Heart right ventricle (tissue), 16 donors: ENCODE measurements at places on chromosomes 11 and 22. TPM values are rescaled to one million over a fixed set of nuclear protein-coding genes. Genes with fewer than 3 reads are reported as not detected.
A peak's percentile ranks its signal among the peaks of the same experiment; 100 is the strongest.

CDKN1C gene
- total RNA-seq = 19.1 TPM

CRYAB gene
- 7,877 TPM for total RNA-seq

TMEM191C gene
- total RNA-seq = 1.8 TPM

KCTD14 gene
- total RNA-seq = 0.30 TPM

GRCh38 chr11:70763606-70764005, 365.3 kb downstream of the CTTN start:
- no peak for DNase-seq

DNA sequence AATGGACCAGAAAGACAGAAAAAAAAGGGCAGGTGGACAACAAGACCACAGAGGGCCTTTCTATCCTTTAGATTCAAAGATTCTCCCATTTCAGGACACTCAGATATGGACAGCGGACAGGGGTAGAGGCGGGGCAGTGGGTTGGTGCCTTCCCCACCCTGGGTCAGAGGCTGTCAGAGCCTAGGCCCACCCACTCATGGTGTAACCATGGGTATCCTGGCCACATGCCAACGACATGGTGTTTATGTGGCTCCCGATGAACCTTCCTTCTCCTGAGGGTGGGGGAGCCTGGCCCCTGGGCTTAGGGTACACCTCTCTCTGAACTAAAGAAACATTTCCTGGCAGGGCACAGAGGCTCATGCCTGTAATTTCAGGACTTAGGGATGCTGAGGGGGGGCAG, 14.3 kb upstream of the P2RY2 start:
- DNase-seq = no peak

DNA sequence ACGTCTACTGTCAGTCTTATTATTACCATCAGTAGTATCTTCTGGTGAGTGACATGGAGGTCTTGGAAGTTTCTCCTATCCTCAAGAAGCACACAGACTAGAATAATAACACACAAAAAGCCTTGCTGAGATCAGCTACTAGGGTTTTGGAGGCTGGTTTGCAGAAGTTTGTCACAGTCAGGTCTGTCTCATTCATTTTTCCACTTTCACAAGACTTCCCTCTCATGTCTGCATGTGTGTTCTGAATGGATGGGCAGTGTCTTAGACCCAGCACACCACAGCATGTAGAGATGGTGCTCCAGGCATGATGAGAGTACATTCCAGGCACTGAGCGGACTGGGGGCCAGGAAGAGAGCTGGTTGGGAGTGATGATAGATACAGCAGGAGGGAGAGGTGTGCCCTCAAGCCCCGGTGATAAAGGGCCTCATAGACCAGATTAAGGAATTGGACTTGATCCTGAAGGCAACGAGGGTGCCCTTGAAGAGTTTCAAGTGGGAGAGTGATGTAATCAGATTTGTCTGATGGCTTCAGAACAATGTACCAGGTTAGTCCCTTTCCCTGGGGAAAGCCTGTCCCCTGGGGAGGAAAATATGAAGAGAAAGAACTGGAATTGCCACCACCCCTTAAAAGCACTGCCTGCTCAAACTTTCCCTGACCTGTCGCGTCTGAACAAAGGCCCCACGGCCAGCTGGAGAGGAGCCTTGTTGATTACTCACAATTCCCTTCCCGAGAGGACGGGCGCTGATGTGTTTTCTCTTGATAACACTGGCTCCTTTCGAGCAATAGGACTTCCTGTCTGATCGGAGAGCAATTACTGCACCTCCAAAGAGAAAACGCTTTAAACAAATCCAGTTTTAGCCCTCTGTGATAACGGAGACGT, 45.1 kb upstream of the LMO2 start:
- peak; percentile 53 for DNase-seq
